ENCODE measurements at places on chromosomes 2 and 18. TPM values are rescaled to one million over a fixed set of nuclear protein-coding genes. Genes with fewer than 3 reads are reported as not detected.

DNA sequence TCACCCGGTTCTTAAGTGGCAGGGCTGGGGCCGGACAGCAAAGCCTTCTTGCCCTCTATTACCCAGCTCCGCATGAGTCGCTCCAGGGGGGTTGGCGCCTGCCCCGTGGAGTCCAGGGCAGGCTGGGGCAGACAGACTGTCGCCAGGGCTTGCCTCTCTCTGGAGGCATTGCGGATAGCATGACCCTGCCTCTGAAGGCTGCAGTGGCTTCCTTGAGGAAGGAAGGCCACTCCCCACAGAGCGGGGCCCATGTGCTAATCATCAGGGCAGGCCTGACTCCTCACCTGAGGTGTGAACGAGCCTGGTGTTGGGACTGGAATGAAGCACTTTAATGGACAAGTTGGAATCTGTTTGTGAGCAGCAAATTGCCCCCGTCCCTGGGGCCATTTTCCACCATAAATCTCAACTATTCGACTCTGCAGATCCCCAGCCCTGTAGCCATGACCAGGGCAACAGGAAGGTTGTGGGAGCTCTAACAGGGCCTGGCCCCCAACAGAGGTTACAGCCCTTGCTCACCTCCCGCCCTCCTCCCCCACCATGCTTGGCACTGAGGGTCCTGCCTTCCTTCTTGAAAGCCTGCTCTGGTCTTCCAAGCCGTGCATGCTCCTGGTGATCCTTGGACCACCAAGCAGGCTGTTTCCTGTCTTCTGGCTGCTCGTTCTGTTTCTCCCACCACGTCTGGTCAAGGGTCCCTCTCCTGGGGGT is 144.9 kb upstream of the HAAO start:
- H3K4me3 ChIP-seq = no peak overlapping the region
- peaks cover under 1% of the 10 kb centered on the region for H3K36me3 ChIP-seq
- no peak overlapping the region for H3K27ac ChIP-seq
- peaks cover 2% of the 10 kb centered on the region for H3K4me1 ChIP-seq
- DNase-seq = no peak
- no peaks in the 10 kb centered on the region for H3K27me3 ChIP-seq

DNA sequence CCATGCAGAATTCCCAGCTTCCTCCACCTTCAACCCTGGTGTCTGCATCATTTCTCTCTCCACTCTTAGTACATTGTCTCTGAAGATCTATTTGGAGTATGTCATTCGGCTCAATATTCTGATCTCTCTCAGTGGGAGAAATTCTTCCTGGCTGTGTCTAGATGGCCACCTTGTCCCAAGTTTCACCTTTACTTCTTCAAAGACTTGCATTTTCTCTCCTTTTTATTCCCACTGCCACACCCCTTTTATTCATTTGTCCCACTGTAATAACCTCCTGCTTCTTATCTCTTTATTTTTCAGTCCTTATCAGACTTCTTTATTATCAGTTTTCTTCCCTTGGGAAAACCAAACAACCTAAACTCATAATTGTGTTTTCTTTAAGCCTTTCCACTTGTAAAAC is 54.3 kb upstream of the CERS6 start:
- no peaks in the 10 kb centered on the region for H3K27me3 ChIP-seq
- H3K4me1 ChIP-seq = peaks cover 13% of the 10 kb centered on the region
- no peak overlapping the region for H3K27ac ChIP-seq
- no peak overlapping the region for H3K4me3 ChIP-seq

DNA sequence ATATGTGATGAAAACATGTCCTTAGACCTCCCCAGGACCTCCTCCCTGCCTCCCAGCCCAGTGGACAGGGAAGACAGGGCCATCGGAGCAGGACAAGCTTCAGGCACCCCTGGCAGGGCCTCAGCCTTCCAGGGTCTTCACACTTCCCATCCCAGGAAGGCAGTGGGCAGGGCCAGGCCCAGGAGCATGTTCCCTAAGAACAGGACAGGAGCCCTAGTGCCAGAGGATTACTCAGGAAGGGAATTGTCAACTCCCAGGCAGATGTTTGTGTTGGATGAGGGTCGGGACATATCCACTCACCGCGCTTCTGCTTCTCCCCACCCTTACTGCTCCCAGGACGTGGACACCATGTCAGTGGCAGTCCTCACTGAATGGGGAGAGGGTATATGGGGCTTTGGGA is 138.9 kb downstream of the TNS1 start:
- H3K27me3 ChIP-seq = no peaks in the 10 kb centered on the region
- no peak overlapping the region for H3K27ac ChIP-seq
- H3K4me3 ChIP-seq = no peak overlapping the region
- no peaks in the 10 kb centered on the region for H3K36me3 ChIP-seq

CIDEA gene
- not detected for total RNA-seq

- no peak for DNase-seq
- no peak overlapping the region for H3K27ac ChIP-seq
- H3K36me3 ChIP-seq = no peaks in the 10 kb centered on the region
- no peak overlapping the region for H3K4me3 ChIP-seq
- no peaks in the 10 kb centered on the region for H3K27me3 ChIP-seq
- no peaks in the 10 kb centered on the region for H3K4me1 ChIP-seq
Measured at GRCh38 chr2:191467113-191467512, 210.8 kb upstream of the NABP1 start.
